CMK (cell line): ENCODE measurements at places on chromosomes 6 and 20.

- DNase-seq, result no peak
Observed at GRCh38 chr20:12467758-12468157, 541.0 kb upstream of the SPTLC3 start.

GRCh38 chr20:41978246-41978790 is 360.1 kb upstream of the CHD6 start:
- DNase-seq, result no peak

DNA sequence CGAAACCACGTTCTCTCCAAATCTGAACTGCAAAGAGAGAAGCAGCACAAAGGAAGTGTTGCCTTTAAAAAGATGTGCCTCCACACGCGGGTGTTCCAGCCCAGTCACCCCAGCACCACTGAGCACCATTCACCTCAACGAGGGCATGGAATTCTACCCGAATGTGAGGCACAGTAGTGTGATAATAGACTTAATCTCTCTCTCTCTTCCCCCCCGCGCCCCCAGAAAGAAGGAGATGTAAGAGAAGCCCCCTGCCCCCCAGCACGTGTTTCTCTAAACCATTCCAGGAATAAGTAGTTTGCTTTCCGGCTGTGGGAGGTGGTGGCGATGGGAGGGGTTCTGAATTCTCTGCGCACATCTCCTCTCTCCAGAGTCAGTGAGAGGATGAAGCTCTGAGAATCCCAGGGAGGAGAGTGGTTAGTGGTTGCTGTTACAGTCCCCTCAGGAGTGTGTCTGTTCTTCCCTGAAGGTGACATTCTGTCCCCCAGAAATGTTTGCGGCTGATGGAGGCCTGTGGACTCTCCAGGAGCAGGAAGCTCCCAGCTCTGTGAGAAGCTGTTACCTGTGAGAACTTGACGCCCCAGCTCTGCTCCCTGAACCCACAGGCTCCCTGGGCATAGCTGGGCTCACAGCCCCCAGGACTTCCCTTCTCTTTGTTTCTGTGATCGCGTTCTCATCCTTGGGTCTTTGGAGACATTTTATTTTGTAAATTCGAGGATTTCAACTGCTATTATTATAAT is 23.5 kb upstream of the IRF4 start:
- DNase-seq, result no peak

GRCh38 chr6:25981568-25982263 is 19.1 kb downstream of the TRIM38 start:
- no peak for DNase-seq

DNA sequence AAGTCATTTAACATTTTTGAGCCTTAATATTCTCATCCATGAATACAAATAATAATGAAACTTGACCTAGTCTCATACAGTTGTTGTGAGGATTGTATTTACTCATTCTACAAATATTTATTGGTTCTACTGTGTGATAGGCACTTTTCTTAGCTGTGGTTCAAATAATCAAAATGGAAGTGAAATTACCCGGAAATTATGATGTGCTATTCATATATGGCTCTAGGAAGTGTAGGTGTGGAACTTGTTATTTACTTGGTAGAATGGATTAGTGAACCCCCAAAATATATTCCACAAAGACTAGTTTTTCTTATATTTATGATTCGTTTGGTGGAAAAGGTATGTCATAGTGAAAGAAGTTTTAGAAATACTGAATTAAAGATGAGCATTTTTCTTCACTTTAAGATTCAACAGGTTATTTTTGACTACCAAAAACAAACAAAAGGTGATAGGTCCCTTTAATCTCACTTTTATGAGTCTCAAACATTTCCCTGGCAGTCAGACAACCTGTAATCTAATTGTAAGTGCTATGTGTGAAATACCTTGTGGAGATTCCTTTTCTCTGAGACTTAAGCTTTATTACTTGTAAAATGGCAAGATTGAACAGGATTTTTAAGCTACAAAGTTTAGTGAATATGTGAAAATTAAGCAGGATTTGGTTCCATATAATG is 77.8 kb downstream of the STXBP5 start:
- no peak for DNase-seq
